ENCODE measurements at places on chromosomes 2 and 18. TPM values are rescaled to one million over a fixed set of nuclear protein-coding genes. Genes with fewer than 3 reads are reported as not detected.
A peak's percentile ranks its signal among the peaks of the same experiment; 100 is the strongest.

DNA sequence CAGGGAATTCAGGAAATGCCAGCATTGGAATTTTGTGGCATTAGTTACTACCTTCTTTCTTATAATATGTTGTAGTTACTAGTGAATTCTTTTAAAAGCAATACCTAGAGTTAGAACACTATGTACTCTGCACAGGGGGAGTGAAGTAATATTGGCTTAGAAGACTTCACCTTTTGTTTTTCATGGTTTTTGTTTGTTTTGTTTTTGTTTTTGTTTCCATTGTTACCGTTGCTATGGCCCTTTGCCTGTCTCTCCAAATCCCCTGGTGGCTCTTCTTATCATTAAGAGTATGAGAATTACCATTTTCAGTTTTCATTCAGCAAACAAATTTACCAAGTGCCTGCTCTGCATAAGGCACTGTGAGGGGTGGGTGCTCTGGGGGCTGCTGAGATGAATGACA, 160.1 kb downstream of the HAUS1 start:
- no peaks in the 10 kb centered on the region for H3K27me3 ChIP-seq
- peaks cover 4% of the 10 kb centered on the region for H3K4me1 ChIP-seq
- H3K36me3 ChIP-seq, result peaks cover 3% of the 10 kb centered on the region
- no peak for DNase-seq
- H3K27ac ChIP-seq, result no peak overlapping the region

DNA sequence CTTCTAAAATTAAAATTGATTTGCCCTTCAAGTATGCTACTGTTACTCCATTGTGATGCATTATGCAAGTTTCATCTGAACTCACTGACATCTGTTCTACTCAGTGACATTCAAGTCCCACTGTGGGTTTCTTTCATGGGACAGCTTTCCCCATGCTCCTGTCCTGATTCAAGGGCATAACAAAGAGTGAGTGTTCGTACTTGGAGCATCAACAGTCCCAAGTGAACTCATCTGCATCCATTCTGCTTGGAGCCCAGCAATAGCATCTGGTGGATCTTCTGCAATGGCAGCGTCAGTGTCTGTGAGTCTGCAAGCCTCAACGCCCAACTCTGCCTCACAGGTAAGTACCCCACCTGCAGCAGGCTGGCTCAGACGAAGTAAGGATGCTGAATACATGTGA, 27.5 kb downstream of the BUB1 start:
- peaks cover 7% of the 10 kb centered on the region for H3K36me3 ChIP-seq
- no peak overlapping the region for H3K4me3 ChIP-seq
- no peaks in the 10 kb centered on the region for H3K27me3 ChIP-seq
- H3K27ac ChIP-seq, result no peak overlapping the region
- H3K4me1 ChIP-seq, result no peaks in the 10 kb centered on the region

The PMAIP1 gene
- 4.6 TPM for total RNA-seq

DNA sequence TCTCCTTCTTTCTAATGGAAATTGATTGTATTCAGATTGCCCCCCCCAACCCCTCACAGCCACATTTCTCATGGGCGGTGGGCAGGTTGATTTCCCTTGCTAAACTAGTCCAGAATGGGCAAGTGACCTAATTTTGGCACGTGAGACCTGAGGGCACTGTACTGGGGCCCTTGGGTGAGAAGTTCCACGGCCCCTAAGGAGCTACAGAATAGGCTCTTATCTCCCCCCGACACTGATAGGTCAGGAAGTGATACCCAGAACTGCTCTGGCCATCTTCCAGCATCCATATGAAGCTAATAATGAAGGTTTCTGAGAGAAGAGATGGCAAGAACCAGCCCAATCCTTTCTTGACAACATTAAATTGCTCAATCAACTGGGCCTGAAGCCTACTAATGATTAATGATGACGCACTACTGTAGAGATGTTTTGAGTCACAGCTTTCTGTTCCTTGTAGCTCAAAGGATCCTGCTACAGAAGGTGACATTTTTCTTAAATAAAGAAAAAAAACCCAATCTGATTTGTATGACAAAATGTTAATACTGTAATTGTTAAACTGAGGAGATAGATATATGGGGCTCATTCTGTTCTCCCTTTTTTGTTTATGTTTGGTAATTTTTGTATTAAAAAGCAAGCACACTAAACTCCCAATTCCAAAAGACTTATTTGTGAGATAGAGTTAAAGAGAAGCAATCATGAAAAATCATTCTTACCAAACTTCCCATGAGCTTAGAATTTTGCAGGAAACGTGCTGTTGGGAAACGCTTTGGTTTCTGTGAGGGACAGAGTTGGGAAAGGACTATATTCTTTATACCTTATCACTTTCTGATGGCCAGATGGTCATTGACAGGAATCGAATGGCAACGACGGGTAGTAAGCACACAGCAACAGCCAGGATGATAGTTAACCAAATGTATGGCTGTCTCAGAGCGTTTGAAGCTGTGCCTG, 28.2 kb upstream of the NARS1 start:
- no peaks in the 10 kb centered on the region for H3K27me3 ChIP-seq
- no peak overlapping the region for H3K4me3 ChIP-seq
- peaks cover 30% of the 10 kb centered on the region for H3K36me3 ChIP-seq
- no peaks in the 10 kb centered on the region for H3K4me1 ChIP-seq
- H3K27ac ChIP-seq, result peak overlapping the region; percentile 74

The INHA gene
- total RNA-seq, result 1.7 TPM

GRCh38 chr2:97758131-97758705, 44.8 kb downstream of the ZAP70 start:
- H3K27ac ChIP-seq, result no peak overlapping the region
- no peak for DNase-seq
- H3K36me3 ChIP-seq, result peaks cover 21% of the 10 kb centered on the region
- peaks cover 38% of the 10 kb centered on the region for H3K4me1 ChIP-seq
- no peaks in the 10 kb centered on the region for H3K27me3 ChIP-seq

GRCh38 chr2:78202986-78203670, 681.0 kb upstream of the LRRTM4 start:
- H3K27ac ChIP-seq, result no peak overlapping the region
- H3K36me3 ChIP-seq, result no peaks in the 10 kb centered on the region
- DNase-seq, result no peak
- no peaks in the 10 kb centered on the region for H3K27me3 ChIP-seq

DNA sequence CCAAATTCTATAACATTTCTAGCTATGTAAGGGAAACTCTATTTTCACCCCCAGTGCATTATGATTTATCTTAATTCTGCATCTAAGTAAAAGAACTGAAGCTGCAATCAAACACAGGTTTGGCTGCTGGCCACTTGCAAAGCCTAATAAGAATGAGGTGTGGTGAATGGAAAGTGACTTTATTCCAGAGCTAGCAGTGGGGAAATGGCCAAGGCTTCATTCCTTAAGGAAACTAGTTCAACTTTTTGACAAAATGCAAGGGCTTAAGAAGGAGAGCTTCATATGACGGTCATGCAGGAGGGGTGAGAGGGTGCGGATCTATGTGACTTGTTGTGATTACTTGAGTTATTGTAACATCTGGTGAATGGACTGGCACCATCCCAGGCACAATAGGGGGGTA, 1802.0 kb downstream of the SUCLG1 start:
- no peaks in the 10 kb centered on the region for H3K36me3 ChIP-seq
- no peak overlapping the region for H3K27ac ChIP-seq
- no peak overlapping the region for H3K4me3 ChIP-seq
- no peaks in the 10 kb centered on the region for H3K27me3 ChIP-seq

The SUMO1 gene
- total RNA-seq, result 131 TPM

The IL36G gene
- not detected for total RNA-seq

GRCh38 chr2:235132651-235133050, 180.8 kb downstream of the SH3BP4 start:
- no peak overlapping the region for H3K27ac ChIP-seq
- no peaks in the 10 kb centered on the region for H3K36me3 ChIP-seq
- H3K4me3 ChIP-seq, result no peak overlapping the region

Data from progenitor cell of endocrine pancreas (in vitro differentiated cells).